LHCN-M2 (cell line): ENCODE measurements at places on chromosomes 12 and 14. TPM values are rescaled to one million over a fixed set of nuclear protein-coding genes. Genes with fewer than 3 reads are reported as not detected.

- DNase-seq, result no peak
Observed at GRCh38 chr14:59267046-59267445, 78.6 kb downstream of the DAAM1 start.

- no peak for DNase-seq
Observed at GRCh38 chr12:104619305-104619704, 162.6 kb downstream of the CHST11 start.

DNA sequence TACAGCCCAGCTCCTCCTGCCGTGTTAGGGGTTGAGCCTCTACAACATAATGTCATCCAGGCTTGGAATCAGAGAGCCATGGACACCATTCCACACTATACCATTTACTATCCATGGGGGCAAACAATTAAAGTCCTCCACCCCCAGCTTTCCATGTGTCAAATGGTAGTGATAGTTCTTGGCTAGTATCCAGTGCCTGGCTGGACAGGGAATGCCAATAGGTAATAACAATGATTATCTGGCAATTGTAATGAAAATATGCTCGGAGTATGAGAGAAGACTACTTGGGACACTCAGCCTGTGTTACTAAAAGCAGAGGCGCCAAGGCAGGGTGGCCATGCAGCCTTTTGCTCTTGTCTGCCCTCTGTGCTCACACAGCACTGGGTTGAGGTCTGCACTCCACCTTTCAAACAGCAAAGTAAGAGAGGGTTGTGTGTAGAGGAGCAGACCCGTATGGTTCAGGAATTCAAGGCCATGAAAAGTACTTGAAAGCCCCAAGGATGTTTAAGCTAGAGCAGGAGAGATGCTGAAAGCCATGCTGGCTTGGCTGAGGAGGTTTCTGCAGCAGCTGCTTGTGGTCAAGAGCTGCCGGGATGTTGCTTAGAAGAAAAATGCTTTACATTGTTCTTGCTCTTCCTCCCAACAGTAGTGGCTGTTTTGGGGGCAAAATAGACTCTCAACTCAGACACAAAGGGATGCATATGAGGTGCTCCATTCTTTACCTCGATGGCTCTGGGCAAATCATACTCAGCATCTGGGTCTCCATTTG, 10.6 kb downstream of the SERPINA3 start:
- peak; percentile 17 for DNase-seq

DNA sequence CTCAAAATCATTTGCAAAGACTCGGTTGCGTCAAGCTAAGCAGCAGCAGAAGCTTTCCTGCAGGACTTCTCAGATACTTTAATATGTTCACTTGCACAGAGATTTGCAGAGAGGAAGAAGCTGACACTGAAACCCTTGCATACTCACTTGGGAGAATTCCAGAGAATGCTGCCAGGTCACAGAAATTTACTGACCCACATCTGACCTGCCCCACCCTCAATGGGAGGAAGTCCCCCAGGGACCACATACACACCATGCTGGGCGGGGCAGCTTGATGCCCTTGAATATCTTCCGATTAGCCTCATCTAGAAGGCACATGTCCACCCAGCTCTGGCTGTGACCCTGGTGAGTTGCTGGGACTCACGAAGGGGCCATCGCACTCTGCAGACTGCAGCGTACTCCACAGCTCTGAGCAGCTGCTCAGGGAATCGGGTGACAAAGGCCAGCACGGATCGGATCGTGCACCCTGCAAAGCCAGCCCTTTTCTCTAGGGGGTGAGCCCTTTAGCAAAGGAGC, 83.2 kb downstream of the ITPK1 start:
- DNase-seq, result peak; percentile 40

- DNase-seq, result no peak
Observed at GRCh38 chr14:95713596-95714371, at the start of gene TCL1A. Gene TCL1A, minus strand, starts transcription at chr14:95714125. Its CDS starts 59 bp downstream, at chr14:95714066.

- DNase-seq, result no peak
Observed at GRCh38 chr12:107864235-107864634, 89.7 kb downstream of the ASCL4 start.

- no peak for DNase-seq
Observed at GRCh38 chr12:113302466-113302865, 32.4 kb downstream of the SLC8B1 start.

GRCh38 chr14:96225745-96226151, 21.1 kb downstream of the BDKRB2 start:
- peak; percentile 39 for DNase-seq

- DNase-seq, result no peak
Observed at GRCh38 chr12:85828576-85828975, 7.6 kb downstream of the RASSF9 start.

GRCh38 chr12:132186208-132186856, 42.1 kb downstream of the NOC4L start:
- no peak for DNase-seq

DNA sequence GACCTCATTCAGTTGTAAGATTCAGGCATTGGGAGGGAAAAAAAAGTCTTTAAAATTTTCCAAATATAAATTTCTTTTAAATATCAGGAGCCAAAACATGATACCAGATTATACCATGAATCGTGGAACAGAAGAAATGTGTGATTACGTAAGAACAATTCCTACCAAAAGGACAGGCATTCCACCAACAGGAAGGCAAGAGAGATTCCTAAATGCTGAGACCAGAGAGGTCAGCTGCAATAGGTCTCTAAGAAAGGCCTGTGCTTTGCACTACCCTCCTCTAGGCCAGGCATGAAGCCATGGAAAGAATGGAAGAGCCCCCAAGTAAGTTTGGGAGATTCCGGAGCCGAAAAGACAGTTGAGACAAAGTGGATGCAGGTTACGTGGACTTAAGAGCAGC, 83.7 kb downstream of the PTGER2 start:
- peak; percentile 48 for DNase-seq

DNA sequence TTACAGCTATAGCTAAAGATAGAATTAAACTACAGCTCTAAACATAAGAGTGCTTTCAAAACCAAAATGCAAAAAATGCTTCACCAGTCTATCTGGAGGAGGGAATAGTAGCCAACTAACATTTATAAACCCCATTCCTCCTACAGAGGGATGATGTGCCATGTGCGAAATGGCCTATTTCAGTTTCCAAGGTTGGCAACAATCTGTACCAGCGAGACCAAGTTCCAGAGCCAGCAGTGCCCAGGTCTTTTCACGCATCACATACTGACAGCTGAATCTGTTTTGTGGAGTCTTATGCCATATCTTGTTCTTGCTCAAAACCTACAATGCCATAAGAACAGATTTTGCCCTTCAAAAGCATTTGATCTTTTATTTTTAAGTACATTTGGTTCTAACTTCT, 24.5 kb downstream of the NELL2 start:
- no peak for DNase-seq

- no peak for DNase-seq
Observed at GRCh38 chr12:39355841-39356240, 87.1 kb downstream of the KIF21A start.

DNA sequence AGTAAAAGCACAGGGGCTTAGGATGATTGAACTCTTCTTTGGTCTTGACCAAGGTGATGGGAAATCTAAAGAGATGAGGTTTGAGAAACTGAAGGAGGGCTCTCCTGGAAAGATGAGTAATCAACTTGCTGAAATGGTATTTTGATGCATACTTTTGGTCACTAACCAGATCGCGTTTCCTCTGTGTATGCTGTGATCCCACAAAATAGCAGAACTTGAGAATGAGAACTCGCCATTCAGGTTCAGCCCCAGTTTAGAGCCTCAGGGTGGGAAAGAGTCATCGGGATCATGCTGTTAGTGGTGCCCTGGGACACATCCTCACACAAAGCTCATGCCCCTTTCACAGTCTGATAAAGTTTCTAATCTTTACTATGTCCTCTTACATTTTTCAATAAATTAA, 488.8 kb downstream of the ETNK1 start:
- DNase-seq, result no peak

GRCh38 chr12:57276935-57277563, 26.1 kb upstream of the STAC3 start:
- peak; percentile 52 for DNase-seq

DNA sequence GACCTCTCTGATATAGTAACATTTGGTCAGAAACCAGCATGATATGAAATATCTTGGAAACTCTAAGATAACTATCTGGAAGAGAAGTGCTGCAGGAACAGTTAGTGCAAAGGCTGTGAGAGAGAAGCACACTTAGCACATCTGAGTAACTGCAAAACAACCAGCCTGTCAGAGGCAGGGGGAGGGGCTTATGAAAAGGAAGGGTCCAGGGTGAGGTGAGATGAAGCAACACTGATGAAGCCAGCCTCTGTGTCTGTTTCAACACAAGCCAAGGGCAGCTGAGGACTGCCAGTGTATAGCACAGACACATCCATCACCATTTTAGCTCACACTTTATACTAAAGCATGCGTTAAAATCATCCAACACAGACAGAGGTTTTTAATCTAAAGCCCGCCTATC, 37.4 kb upstream of the OVCH1 start:
- peak; percentile 76 for DNase-seq

The LRP1-AS gene
- total RNA-seq, result not detected in 2 replicates

The RAD9B gene
- total RNA-seq, result 1.0 and 1.5 TPM in 2 replicates

The RNASE4 gene
- 5.4 and 10.5 TPM in 2 replicates for total RNA-seq

The PDE3A gene
- 0.06 TPM in 1 of 2 replicates, not detected in the other for total RNA-seq

The CPM gene
- total RNA-seq, result 13.3 and 20.5 TPM in 2 replicates
